Activated T-helper 1 cell treated with anti-CD3 and anti-CD28 coated beads, Interleukin-2, amount 50 U/mL, for 16 hours (primary cell): ENCODE measurements at places on chromosomes 13 and 19.

- DNase-seq = peak; percentile 75
These were observed at the start of gene B3GLCT for GRCh38 chr13:31199849-31200636. Gene B3GLCT, plus strand, starts transcription at chr13:31199975. Its CDS starts 110 bp downstream, at chr13:31200085.

DNA sequence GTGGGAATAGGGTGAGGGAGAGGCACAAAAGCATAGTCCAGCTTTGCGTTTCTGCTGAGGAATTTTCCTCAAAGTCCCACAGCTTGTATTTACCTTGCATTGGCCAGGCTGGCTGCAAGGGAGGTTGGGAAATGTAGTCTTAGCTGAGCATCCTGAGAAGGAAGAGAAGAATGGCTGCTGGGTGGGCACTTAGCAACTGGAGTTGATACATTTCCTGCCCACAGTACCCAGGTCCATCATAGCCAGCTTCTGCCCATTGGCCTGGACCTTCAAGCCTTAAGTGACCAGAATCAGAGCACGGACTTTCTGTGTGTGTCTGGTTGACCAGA, 112.4 kb downstream of the SIPA1L3 start:
- no peak for DNase-seq

DNA sequence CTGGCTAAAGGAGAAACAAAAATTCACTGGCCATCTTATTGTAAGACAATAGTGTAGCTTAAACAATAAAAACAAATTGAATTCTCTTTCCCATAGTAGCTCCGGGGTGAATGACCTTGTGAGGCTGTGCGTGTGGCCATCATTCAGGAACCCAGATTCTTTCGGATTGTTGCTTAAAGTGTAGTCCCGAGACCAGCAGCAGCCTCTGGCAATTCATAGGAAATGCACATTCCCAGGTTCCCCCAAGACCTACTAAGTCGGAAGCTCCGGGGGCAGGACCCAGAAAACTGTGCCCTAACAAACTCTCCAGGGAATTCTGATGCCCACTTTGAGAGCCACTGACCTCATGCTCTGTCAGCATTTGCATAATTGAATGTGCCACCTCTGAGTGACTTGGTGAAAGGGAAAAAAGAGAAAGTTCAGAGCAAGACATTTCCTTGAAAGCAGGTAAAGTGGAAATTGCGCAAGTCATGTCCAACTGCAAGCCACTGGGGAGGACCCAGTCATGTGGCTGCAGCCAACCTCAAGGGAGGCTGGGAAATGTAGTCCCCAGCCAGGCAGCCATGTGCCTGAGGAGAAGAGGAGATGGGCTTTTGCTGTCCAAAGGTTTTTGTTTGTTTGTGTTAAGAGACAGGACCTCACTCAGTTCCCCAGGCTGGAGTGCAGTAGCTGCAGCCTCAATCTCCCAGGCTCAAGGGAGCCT, 50.7 kb upstream of the PNMA8B start:
- DNase-seq = no peak

- no peak for DNase-seq
These were observed 86.7 kb downstream of the ZAR1L start for GRCh38 chr13:32228330-32229041.

DNA sequence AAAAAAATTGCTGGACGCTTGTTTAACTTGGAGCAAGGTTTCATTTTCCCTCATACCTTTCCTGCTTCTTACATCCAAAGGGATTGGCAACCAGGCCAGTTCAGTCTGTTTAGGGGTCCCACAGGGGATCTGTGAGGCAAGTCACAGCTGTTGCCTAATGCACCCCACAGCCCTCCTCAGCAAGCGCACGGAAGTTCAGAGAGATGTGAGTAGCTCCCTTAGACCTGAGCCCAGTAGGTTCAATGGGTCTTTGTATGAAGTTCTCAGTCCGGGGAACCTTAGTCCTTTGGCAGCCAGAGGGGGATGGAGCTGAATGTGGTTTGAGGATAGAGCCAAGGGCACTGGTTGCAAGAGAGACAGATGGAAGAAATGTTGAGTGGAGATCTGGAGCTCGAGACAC, 13.0 kb downstream of the SAMD4B start:
- DNase-seq = no peak

DNA sequence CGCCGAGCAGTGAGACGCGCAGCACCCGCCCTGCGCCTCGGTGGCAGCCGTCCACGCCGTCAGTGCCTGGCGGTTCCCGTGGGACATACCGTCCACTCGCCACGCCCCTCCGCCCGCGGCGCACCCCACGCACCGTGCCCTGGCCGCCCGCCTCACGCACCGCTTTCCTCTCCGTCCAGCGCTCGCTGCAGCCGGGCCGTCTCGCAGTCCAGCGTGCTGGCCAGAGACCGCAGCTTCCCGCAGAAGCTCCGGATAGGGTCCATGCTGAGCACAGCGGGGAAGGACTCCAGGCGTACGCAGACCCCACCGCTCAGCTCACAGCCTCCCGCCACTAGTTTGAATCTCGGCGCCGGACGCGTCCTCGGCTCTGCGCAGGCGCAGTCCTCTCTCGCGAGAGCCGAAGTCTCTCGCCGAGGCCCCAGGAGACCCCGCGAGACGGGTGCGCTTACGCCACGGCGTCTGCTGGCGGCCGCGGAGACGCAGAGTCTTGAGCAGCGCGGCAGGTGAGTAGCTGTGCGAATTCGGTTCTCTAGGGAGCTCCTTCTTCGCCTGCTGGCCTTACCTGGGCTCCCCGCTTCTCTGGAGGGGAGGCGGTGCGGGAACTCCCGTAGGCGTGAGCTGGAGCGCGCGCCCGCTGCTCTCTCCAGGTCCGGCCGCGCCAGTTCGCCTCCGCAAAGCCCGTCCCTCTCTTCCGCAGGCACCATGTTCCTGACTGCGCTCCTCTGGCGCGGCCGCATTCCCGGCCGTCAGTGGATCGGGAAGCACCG, at the start of the genes MRPL57 and SKA3:
MRPL57 (plus strand) TSS at position 444 of the 767 bp plus-strand sequence; CDS start at position 703, 259 bp downstream.
SKA3 (minus strand) TSS at position 338 of the 767 bp plus-strand sequence; CDS start at position 263, 75 bp downstream.
- DNase-seq = peak; percentile 92

- no peak for DNase-seq
These were observed 119.4 kb downstream of the SLC7A1 start for GRCh38 chr13:29476046-29476445.

DNA sequence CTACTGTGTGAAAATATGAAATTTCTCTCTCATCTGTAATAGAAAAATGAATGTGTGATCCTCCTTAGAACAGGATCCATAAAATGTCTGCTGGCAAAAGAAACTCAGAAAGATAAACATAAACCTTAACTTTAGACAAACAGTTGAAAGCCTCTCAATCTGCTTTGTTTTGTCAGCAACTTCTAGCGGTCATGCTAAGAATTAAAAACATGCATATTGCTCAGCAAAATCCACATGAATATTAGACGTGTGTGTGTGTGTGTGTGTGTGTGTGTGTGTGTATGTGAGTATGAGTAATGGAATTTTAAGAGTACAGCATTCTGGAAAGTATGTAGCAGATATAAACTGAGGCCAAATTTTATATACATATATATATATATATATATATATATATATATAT, 1779.2 kb upstream of the MIR17HG start:
- DNase-seq = no peak

DNA sequence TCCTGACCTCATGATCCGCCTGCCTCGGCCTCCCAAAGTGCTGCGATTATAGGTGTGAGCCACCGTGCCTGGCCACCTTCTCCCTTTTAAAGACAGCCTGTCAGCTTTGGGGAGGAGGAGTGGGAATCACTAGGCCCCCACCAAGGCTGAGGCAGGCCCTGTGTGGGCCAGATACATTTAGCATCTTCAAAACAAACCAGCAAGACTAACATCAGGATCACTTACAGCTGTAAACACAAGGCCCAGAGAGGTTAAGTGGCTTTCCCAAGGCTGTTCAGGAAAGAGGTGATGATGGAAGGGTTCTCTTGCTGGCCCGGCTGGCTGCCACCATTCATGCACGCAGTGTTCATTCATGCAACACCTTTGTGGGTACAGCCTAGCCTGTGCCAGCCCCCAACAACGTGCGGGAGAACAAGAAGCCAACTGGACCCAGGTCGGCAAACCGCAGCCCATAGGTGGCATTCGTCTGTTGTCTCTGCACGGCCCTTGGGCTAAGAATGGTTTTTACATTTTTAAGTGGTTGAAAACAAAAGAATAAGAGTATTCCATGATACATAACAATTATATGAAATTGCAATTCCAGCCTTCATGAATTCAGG, 23.0 kb downstream of the IER2 start:
- no peak for DNase-seq

DNA sequence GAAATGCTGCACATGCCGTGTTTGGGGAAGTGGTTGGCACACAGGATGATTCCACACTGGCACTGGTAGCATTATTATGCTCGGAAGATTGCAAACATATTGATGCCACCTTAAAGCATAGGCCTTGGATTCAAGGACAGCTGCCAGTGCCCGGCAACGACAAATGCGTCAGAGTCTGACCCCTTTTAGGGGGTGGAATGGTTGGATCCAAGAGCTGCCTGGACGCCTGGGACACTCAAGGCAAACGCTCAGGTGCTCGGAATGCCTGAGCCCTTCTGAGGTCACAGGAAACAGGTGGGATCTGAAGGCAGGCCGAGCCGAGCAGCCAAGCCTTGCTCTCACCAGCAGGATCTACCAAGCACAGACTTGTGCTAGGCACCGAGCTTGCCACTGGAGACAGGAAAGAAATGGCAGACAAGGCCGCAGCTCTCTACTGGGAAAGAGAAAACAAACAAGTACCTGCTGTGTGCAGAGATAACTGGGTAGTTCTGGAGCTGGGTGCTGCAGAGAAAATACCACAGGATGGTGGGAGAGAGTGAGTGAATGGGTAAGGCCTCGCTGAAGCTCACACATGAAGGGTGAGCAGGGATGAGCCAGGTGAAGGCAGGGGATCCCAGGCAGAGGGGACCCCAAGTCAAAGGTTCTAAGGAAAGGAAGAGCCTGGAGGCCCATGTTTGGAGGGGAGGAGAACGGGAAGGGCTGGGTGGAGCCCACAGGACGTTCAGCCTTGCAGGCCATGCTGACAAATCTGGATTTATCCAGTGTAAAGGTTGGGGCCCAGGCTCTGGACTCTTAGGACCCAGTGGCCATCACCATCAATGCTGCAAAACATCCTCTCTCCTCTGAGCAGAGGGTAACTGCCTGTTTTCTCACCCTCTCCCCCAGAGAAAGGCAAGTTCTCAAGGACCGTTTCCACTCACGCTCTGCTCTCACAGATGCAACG, 9.2 kb downstream of the RANBP3 start:
- DNase-seq = no peak

GRCh38 chr19:29442910-29443309, 82.9 kb upstream of the VSTM2B start:
- DNase-seq = no peak
